Lower leg skin (tissue), 4 donors: ENCODE measurements at places on chromosomes 1 and 21. TPM values are rescaled to one million over a fixed set of nuclear protein-coding genes. Genes with fewer than 3 reads are reported as not detected.

DNA sequence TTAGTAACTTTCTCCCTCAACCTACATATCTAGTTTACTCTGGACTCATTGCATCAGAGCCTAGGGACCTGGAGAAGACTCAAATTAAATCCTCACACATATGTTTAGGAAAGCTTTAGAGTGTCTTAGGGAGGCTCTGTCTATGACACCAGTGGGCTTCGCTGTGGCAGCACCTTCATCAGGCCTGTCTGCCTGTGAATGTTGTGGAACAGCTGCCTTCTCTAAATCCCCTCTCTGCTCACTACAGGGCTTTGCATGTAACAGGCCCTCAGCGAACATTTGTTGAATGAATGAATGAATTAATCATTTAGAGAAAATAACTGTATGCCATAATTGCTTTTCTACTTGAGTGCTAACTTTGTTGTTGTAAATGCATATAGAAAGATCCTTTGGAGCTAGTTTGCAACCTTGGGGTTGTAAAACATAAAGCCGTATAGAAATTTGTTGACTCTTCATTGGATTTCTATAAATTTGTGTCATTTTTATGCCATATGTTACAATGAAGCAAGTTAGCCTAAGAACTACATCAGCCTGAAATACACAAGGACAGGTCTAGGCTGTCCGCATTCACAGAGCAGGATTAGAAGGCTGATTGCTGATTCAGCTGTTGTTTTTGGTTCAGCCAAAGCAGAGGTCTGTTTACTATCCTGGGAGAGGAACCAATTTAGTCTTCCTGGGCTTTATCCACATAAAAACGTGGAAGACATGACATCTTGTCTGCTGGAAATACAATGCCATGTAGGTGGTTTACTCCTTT is 238.0 kb downstream of the ASTN1 start:
- DNase-seq, result no peak

- DNase-seq, result no peak
Measured at GRCh38 chr1:115925467-115925866, 50.8 kb upstream of the SLC22A15 start.

MTF1 gene
- total RNA-seq, result 6.9 TPM

SLC6A17 gene
- total RNA-seq, result 6.9 TPM

BTBD8 gene
- 2.5 TPM for total RNA-seq

PAQR6 gene
- total RNA-seq, result 5.0 TPM
